Anterior cingulate cortex (tissue), 58 donors: ENCODE measurements at places on chromosomes 3 and 15.

- DNase-seq, result no peak
Observed at GRCh38 chr15:90664650-90665287, 52.4 kb upstream of the BLM start.

DNA sequence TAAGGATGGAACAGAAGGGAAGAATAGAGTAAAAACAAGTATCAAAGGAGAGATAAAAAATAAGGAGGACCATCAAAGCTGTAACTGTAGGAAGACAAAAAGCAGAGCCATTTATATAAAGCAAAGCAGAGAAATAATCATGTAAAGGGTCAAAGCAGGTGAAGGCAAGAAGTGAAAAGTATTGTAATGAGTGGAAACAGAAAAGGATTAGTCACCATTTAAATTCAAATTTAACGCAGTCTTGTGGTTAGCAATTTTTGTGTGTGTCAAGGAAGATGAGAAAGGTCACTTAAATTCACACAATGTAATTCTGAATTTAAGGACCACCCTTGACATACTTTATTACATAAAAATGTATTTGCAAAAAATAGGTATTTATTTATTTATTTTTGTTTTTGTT lies 567.8 kb downstream of the ROBO1 start:
- DNase-seq, result no peak

DNA sequence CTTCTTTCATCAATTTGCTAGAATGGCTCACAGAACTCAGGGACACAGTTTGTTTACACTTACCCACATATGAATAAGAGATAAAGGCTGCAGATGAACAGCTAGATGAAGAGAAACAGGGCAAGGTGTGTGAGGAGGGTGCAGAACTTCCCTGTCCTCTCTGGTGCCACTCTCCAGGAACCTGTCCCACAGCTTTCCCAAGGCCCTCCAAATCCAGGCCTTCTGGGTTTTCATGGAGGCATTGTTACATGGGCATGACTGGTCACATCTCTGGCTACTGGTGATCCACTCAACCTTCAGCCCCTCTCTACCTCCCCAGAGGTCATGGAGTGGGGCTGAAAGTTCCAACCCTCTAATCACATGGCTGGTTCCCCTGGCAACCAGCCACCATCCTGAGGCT lies 73.6 kb downstream of the ITGB5 start:
- no peak for DNase-seq

DNA sequence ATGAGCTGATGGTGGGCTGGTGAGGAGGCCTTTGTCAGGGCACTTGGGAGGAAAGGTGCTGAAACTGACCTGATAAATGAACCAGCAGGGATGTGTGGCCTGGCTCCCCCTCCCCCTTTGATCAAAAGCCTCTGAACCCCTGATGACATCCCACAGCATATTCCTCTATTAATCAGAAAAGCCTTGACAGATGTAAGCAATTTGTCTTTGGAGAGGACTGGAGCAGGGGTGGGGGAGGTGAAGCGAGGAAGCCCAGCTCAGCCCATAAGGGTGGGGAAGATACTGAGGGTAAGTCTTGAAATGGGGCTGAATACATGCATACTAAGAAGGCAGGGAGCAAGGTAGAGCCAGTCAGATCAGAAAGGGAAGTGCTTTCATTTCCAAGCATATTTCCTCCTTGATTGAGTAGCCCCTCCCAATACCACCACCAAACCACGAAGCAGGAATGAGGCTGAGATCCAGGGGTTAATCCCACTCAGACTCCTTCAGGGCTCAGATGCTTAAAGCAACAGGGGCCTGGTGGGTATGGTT lies 34.7 kb upstream of the MRPS22 start:
- DNase-seq, result no peak

GRCh38 chr3:21017115-21017852 lies 733.7 kb downstream of the ZNF385D start:
- no peak for DNase-seq

DNA sequence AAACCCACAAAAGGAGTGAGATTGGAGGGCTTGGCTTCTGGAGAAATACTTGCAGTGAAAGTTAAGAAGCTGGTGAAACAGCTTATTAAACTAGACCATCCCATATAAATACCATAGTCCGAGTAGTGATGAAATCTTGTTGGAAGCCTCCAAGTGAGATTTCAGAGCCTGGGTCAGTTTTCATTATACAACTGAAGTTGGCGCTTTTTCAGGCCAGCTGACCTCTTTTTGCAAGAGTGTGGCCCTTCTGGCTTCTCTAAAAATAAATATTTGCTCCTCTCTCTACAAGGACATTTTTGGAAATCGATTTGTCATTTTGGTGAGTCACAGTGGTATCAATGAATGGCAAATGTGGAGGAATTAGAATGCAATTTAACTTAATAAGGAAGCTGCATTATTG lies 51.2 kb upstream of the THRB start:
- no peak for DNase-seq

DNA sequence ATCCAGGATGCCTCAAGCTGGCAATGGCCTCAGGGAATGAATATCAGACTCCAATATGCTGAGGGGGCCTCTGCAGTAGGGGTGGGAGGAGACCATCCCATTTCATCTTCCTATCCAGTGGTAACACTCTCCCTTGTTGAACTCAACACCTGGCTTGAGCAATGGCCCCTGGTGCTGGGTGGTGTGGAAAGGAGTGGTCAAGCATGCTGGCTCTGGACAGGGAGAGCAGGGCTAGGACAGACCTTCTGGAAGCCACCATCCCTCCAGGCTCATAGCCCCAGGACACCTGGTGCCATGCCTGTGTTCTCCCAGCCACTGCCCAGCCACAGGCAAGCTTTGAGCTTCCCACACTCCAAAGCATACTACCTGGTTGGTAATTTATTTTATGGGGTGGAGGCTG lies 9.6 kb downstream of the DNAH1 start:
- DNase-seq, result no peak

DNA sequence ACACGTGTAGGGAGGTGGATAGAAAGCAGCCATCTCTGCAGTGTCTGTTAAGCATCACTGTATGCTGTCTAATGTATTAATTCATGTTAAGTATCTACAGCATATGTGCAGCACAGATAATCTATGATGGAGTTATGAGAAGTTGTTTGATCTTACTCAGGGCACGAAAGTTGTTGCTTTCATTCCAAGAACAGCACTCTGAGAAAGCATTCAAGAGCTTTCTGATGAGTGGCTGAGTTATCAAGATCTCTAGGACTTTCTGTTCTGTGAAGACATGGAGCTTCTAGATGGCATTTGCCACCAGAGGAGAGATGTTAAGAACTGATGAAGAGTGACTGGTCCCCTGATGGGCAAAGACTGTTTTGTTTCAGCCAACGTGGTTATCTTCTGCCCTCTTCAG lies 22.6 kb upstream of the TPRG1 start:
- no peak for DNase-seq

GRCh38 chr3:43132870-43133636 lies 27.2 kb upstream of the POMGNT2 start:
- DNase-seq, result no peak

DNA sequence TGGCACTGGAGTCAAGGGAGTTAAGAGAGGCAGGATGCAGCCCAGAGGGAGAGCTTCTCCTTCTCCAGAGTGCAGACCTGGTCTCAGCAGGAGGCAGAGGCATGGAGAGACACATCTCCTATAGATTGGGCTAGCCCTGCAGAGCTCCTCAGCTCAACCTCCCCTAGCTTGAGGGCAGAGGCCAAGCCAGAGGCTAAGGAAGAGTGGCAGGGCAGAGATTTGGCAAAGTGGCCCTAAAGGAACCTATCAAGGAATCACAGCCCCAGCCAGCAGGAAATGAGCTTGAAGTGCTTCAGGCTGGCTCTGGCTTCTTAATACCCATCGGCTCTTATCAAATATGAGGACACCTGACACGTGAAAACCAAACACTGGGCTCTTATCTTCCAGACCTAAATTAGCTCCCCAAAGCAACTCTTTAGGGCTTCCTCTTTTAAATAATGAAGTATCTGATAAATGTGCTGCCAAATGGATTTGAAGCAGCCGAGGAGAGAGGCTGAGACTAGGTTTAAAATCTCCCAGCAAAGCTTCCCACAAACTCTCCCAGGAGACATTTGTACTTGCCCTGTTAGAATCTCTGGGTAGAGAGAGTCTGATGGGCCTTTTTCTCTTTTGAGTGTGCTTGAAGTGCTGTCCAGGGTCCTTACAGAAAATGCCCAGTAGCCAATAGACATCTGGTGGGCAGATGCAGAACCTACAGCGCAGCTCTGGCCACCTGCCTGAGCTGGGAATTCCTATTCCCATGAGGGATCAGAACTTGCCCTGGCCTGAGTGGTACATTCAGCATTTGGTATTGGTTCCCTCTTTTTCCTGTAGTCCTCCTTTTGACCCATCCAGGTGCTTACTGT lies 271.4 kb downstream of the CLSTN2 start:
- no peak for DNase-seq

GRCh38 chr3:173028351-173028750 lies 112.7 kb downstream of the SPATA16 start:
- DNase-seq, result no peak

DNA sequence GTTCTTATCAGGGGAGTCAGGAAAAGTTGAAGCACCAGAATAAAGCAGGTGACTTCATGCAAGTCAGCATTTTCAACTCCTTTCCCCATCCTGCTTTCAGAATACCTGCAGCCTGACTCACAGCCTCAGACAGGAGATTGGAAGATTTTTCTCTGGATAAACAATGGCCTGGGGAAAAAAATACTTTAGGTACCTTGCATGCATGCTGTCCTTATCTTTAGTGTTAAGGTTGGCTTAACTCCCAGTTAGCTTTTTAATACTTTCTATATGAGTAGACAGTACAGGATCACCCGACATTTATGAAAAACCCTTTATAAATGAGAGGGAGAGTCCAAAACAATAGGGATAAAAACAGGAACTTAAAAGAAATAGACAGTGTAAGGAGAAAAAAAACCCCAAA lies 53.6 kb downstream of the PAK2 start:
- DNase-seq, result no peak

- DNase-seq, result no peak
Observed at GRCh38 chr3:59749291-59749690, 699.5 kb upstream of the CFAP20DC start.

DNA sequence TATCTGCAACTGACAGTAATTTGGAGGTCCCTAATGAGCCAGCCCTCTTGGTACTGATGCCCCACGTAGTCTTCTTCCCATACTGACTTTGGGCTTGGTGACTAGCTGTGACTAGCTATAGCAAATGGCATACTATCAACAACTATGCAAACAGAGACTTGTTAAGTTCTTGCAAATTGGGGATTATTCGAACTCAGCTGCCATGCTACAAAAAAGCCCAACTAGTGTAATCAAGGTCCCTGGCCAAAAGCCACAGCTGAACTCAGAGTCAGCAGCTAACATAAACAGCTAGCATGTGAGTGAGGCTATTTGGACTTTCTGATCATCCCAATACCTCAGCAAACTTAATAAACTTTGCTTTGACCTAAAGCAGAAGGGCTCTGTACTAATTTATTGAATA lies 121.2 kb upstream of the PLXND1 start:
- no peak for DNase-seq

GRCh38 chr3:127821394-127821793 lies 921 bp downstream of the MGLL start:
- DNase-seq, result no peak

- no peak for DNase-seq
Observed at GRCh38 chr15:81372575-81372974, 1.4 kb downstream of the TMC3 start.

GRCh38 chr3:72141264-72141663 lies 356.3 kb upstream of the PROK2 start:
- DNase-seq, result no peak

GRCh38 chr3:24201301-24201700 lies 256.2 kb downstream of the NR1D2 start:
- no peak for DNase-seq

DNA sequence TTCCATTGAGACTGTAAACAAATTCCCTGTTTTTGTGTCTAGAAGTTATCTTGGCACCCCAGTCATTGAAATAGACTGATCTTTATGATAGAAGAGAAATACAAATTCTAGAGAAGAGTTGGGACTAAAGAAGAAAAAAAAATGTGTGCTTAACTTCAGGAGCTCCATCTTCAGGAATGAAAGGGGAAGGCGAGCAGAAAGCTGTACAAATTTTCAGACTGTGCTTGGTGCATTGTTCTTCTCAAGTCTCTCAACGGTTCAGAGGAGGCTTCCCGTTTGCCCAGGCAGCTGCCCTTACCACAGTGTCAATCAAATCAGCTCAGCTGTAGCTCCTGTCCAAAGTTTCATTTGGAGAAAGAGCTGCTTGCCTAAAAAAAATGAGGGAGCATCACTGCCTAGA lies 41.7 kb downstream of the OXSM start:
- DNase-seq, result no peak

DNA sequence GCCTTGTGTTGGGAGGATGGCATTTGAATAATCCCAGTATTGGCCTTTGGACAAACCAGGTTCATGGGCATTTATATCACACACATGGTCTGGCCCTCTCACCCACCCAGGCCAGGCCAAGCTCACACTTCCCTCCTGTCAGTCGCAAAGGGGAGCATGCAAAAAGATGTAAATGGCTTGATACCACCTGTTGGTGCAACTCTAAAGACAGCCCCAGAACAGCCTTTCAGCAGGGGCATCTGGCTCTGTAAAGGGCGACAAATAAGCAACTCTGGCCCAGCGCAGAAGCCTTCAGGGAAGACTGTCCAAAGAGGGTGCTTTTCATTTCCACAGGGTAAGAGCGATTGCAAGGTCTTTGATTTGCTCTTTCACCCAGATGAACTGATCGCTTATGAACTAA lies 91.8 kb downstream of the USP13 start:
- DNase-seq, result no peak

- no peak for DNase-seq
Observed at GRCh38 chr3:112013784-112014143, 15.0 kb downstream of the TAGLN3 start.

DNA sequence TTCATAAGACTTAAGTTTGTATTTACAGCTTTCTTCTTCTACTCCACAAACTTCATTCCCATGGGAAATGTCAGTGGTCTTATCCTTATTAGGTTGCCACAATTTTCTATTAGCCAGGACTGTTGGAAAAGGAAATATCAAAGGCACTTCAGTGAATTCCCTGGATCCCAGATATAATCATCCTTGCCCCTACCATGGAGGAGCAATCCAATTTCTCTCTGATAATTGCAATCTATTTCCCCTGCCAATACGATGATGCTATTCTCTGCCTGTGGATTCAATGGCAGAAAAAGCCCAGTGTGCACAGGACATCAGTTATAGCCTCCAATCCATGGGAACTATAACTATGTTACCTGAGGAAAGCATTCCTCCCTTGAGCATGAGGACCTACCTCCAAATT lies 536.4 kb upstream of the UBE2E2 start:
- no peak for DNase-seq

GRCh38 chr3:89692601-89693000 lies 585.2 kb downstream of the EPHA3 start:
- DNase-seq, result no peak
